ENCODE measurements at places on chromosomes 7 and 10. TPM values are rescaled to one million over a fixed set of nuclear protein-coding genes. Genes with fewer than 3 reads are reported as not detected.
A peak's percentile ranks its signal among the peaks of the same experiment; 100 is the strongest.

DNA sequence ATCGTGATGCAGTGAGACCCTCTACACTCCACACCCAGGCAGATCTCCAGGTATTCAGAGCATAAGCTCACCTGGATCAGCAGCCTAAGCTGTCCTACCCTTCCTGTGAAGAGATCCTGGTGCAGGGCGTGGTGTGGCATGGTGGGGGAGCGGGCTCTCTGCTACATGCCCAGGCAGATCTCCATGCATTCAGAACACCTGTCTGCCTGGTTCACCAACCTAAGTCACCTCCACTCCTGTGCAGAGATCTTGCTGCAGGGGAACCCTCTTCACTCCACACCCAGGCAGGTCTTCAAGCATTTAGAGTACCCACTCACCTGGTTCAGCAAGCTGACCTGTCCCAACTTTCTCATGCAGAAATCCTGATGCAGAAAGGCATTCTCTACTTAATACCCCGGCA lies 394.4 kb upstream of the SEMA3A start:
- no peak overlapping the region for H3K4me3 ChIP-seq
- no peak for DNase-seq
- H3K4me1 ChIP-seq, result no peaks in the 10 kb centered on the region
- no peaks in the 10 kb centered on the region for H3K27me3 ChIP-seq
- H3K27ac ChIP-seq, result no peak overlapping the region

DNA sequence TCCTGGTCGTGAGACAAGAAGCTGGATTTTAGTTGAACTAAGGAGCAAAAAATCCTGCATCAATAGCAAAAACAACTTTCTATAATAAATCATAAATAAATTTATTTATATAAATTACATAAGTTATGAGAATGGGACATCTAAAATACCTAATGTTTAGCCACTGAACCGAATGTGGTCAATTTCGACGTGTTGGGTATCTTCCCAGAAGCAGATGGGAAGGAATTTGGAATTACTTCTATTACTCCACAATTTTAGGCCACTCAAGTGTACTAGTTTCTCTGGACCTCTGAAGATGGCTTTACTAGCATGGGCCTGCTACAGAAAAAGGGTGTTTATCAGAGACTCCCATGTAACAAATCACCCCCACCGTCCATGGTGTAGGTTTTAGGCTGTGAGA lies 172.0 kb downstream of the PRPF18 start:
- DNase-seq, result no peak
- H3K4me3 ChIP-seq, result no peak overlapping the region
- no peak overlapping the region for H3K27ac ChIP-seq
- no peaks in the 10 kb centered on the region for H3K36me3 ChIP-seq
- H3K4me1 ChIP-seq, result peaks cover 10% of the 10 kb centered on the region

DNA sequence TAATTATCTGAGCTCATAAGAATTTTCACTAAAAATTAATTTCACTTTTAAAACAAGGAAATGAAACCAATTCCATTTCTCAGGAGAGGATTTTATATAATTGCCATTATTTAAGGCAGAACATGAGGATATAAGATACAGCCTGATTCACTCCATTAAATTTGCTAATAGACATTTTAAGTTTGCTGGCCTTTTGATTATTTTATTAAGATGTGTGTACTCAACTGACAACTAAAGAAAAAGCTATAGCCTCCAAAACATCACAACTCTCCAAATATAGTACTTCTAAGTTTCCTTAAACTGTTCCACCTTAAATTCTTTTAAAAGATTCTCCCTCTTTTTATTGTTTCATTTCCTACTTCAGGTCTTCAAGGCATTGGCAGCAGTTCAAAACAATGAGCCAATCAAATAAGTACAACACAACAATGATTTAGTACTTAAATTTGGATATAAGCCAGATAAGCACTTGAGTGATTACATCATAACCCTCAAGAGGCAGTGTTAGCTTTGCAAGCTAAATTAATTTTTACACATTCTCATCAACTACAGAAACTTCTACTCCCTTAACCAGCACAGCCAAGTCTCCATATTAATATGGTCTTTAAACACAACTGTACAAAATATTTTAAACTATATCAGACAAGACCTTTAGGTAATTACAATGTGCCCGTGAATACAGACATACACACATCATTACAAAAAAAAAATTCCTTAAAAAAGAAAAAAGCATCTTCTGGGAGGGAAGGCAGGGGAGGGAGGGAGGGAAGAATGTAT lies 121.8 kb downstream of the KMT2C start:
- no peak overlapping the region for H3K4me3 ChIP-seq
- no peak for DNase-seq
- H3K27ac ChIP-seq, result no peak overlapping the region
- peaks cover 29% of the 10 kb centered on the region for H3K36me3 ChIP-seq
- H3K4me1 ChIP-seq, result peaks cover 10% of the 10 kb centered on the region

GRCh38 chr7:240887-241421 lies 48.6 kb downstream of the FAM20C start:
- no peak overlapping the region for H3K4me3 ChIP-seq
- H3K27me3 ChIP-seq, result no peaks in the 10 kb centered on the region
- no peak overlapping the region for H3K27ac ChIP-seq
- no peaks in the 10 kb centered on the region for H3K36me3 ChIP-seq
- no peaks in the 10 kb centered on the region for H3K4me1 ChIP-seq

- H3K4me3 ChIP-seq, result no peak overlapping the region
- DNase-seq, result no peak
- no peaks in the 10 kb centered on the region for H3K4me1 ChIP-seq
- no peaks in the 10 kb centered on the region for H3K36me3 ChIP-seq
Observed at GRCh38 chr7:12287901-12288300, 76.8 kb downstream of the TMEM106B start.

- no peaks in the 10 kb centered on the region for H3K4me1 ChIP-seq
- no peaks in the 10 kb centered on the region for H3K36me3 ChIP-seq
- H3K27me3 ChIP-seq, result no peaks in the 10 kb centered on the region
- no peak overlapping the region for H3K4me3 ChIP-seq
- DNase-seq, result no peak
Observed at GRCh38 chr7:137331378-137331777, 12.2 kb downstream of the PTN start.

DNA sequence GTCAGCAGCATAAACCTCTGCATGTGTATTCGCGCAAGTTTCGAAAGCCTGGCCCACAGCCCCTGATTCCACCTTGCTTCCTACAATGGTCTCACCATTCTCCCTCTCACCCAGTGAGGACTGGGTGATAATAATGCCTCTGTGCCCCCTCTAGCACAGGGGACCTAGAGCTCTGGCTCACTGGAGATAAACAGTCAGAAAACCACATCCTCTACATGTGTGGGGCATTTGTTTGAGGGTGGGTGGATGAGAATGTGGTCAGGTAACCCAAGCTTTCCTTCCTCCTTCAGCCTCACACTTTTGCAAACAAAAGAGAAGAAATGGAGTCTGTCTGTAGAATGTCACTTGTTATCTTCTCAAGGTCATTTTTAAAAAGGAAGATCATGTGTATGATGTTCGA lies 373.5 kb downstream of the KCNMA1 start:
- peak; percentile 68 for DNase-seq
- peaks cover 33% of the 10 kb centered on the region for H3K27me3 ChIP-seq
- peak overlapping the region; percentile 6 for H3K4me3 ChIP-seq
- peaks cover 19% of the 10 kb centered on the region for H3K4me1 ChIP-seq
- H3K36me3 ChIP-seq, result no peaks in the 10 kb centered on the region
- peak overlapping the region; percentile 76 for H3K27ac ChIP-seq

GRCh38 chr10:8361510-8361844 lies 307.0 kb downstream of the GATA3 start:
- H3K4me1 ChIP-seq, result peaks cover 75% of the 10 kb centered on the region
- peaks cover 27% of the 10 kb centered on the region for H3K36me3 ChIP-seq
- H3K27ac ChIP-seq, result peak overlapping the region; percentile 80
- no peak overlapping the region for H3K4me3 ChIP-seq
- DNase-seq, result peak; percentile 55

DNA sequence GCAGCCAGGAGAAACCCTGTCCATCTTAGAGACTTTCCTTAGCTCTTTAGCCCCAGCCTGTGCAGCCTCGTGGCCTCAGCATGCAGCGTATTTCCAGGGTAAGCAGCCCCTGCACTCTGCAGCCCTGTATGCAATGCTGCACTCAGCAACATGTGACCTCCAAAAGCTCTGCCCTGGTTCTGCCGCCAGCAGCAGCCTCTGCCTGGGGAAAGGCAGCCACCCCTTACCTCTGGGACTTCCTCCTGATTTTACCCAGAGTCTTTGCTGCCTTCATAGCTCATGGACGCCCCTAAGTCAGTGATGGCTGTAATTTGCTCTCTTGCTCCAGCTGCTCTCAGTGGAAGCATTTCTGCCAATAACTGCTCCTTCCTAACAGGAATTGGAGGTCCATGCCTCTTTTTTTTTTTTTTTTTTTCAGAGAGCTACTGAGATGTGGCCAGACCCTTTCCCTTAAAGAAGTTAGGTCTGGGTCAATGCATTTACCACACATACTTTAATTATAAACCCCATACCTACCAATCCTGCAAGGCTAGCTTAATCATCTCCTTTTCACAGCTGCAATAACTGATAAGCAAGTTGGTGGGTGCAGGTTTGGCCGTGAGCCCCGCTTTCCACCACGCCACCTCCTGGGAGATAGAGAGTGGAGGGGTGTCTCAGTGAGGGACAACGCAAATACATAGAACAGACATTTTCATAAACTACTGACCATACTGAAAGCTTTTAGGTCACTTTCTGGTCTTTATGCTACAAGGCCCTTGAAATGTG lies 71.7 kb downstream of the RAMP3 start:
- no peak overlapping the region for H3K4me3 ChIP-seq
- peaks cover 57% of the 10 kb centered on the region for H3K27me3 ChIP-seq
- H3K27ac ChIP-seq, result no peak overlapping the region
- H3K36me3 ChIP-seq, result no peaks in the 10 kb centered on the region

- H3K4me1 ChIP-seq, result no peaks in the 10 kb centered on the region
- H3K27me3 ChIP-seq, result peaks cover 2% of the 10 kb centered on the region
- H3K4me3 ChIP-seq, result no peak overlapping the region
Observed at GRCh38 chr7:30824821-30825720, 53.9 kb downstream of the MINDY4 start.

GRCh38 chr7:3995187-3995586 lies 686.9 kb upstream of the FOXK1 start:
- no peaks in the 10 kb centered on the region for H3K27me3 ChIP-seq
- H3K27ac ChIP-seq, result no peak overlapping the region
- no peaks in the 10 kb centered on the region for H3K36me3 ChIP-seq
- no peak for DNase-seq
- H3K4me3 ChIP-seq, result no peak overlapping the region
- H3K4me1 ChIP-seq, result no peaks in the 10 kb centered on the region

GRCh38 chr7:130893441-130893894 lies 159.5 kb upstream of the KLF14 start:
- DNase-seq, result no peak
- H3K36me3 ChIP-seq, result peaks cover 55% of the 10 kb centered on the region
- no peaks in the 10 kb centered on the region for H3K27me3 ChIP-seq
- H3K4me3 ChIP-seq, result no peak overlapping the region
- H3K27ac ChIP-seq, result peak overlapping the region; percentile 81

GRCh38 chr7:102974366-102975236 lies 61.8 kb downstream of the LRRC17 start:
- no peak overlapping the region for H3K4me3 ChIP-seq
- H3K27ac ChIP-seq, result no peak overlapping the region
- peaks cover 2% of the 10 kb centered on the region for H3K27me3 ChIP-seq
- DNase-seq, result no peak
- H3K4me1 ChIP-seq, result no peaks in the 10 kb centered on the region

DNA sequence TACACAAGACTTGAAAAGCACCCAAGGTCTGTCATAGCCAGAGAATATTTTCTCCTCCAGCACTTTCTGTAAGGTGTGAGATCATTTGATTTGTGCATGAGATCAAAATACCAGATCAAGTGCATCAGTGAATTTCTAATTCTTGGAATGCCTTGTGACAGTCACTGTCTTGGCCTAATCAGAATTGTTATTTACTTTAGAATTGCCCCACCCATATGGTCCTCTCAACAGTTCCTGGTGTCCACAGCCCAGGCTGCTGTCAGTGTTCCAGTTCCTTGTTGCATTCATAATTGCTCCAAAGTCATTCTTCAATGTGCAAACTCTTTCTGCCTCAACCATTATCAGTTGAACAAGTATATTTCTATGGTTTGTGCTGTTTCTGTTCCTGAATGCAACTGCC lies 770.2 kb downstream of the NRG3 start:
- no peaks in the 10 kb centered on the region for H3K36me3 ChIP-seq
- no peak overlapping the region for H3K27ac ChIP-seq
- H3K4me1 ChIP-seq, result no peaks in the 10 kb centered on the region

- no peak overlapping the region for H3K4me3 ChIP-seq
- DNase-seq, result no peak
- H3K4me1 ChIP-seq, result peaks cover 24% of the 10 kb centered on the region
- H3K27me3 ChIP-seq, result no peaks in the 10 kb centered on the region
- H3K36me3 ChIP-seq, result peaks cover 46% of the 10 kb centered on the region
Observed at GRCh38 chr7:96689414-96689813, 20.2 kb downstream of the SEM1 start.

DNA sequence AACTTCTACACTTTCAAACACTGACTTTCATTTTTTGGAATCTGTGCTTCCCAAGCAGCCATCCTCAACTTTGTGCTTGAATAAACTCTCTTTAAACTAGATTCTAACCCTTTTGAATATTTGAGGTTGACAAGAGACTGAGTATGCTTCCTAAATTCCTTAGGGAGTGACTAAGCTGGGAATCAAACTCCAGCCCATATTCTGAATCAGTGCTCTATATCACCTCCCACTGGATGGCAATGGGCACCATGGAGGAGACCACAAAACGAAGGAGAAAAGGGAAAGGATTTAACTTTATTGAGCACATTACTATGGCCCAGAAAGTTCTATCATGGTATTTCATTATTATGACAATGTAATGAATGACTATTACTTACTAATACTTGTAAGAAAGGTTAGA lies 17.2 kb upstream of the SLC26A4 start:
- peaks cover 24% of the 10 kb centered on the region for H3K4me1 ChIP-seq
- peaks cover 23% of the 10 kb centered on the region for H3K27me3 ChIP-seq
- peaks cover 27% of the 10 kb centered on the region for H3K36me3 ChIP-seq
- no peak for DNase-seq
- no peak overlapping the region for H3K4me3 ChIP-seq

- H3K27me3 ChIP-seq, result no peaks in the 10 kb centered on the region
- no peak overlapping the region for H3K4me3 ChIP-seq
- no peak for DNase-seq
- peaks cover 23% of the 10 kb centered on the region for H3K4me1 ChIP-seq
- no peak overlapping the region for H3K27ac ChIP-seq
- peaks cover under 1% of the 10 kb centered on the region for H3K36me3 ChIP-seq
Observed at GRCh38 chr7:87148332-87148955, 3.8 kb upstream of the DMTF1 start.

- H3K4me3 ChIP-seq, result no peak overlapping the region
- H3K36me3 ChIP-seq, result peaks cover 87% of the 10 kb centered on the region
- H3K27ac ChIP-seq, result peak overlapping the region; percentile 83
- peaks cover 54% of the 10 kb centered on the region for H3K4me1 ChIP-seq
Observed at GRCh38 chr10:11319990-11320602, 291.4 kb downstream of the USP6NL start.

DNA sequence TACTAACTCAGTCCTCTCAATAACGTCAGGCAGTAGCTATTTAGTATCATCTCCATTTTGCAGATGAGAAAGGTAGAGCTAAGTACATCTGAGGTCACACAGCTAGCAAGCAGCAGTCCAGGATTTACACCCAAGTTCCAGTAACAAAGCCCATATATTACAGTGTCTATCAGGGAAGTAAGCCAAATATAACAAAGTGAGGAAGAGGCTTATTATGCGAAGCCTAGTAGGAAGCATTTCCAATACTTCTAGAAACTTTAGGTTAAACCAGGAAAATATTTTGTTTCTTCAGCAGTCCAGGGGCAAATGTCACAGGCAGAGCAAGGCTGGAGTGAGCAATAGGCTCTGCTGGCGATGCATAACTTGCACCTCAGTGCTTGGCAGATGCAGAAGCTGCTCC lies 53.9 kb downstream of the NOC3L start:
- no peaks in the 10 kb centered on the region for H3K36me3 ChIP-seq
- peaks cover 6% of the 10 kb centered on the region for H3K4me1 ChIP-seq
- H3K4me3 ChIP-seq, result no peak overlapping the region
- DNase-seq, result no peak
- no peak overlapping the region for H3K27ac ChIP-seq

NODAL gene
- total RNA-seq, result not detected

STN1 gene
- 37.5 TPM for total RNA-seq

TMEM229A gene
- not detected for total RNA-seq

All from activated CD8-positive, alpha-beta memory T cell treated with anti-CD3 and anti-CD28 coated beads, Interleukin-2, amount 10 ng/mL, durations not matched to agents 7 days and 5 days (primary cell).